Stimulated activated CD4-positive, alpha-beta T cell treated with anti-CD3 and anti-CD28 coated beads, Interleukin-12 subunit alpha, Interleukin-12 subunit beta, amount 100 ng/mL, for 48 hours (primary cell): ENCODE measurements at places on chromosomes 7 and 10.

- no peak for DNase-seq
Observed at GRCh38 chr7:46932306-46932675, 649.6 kb downstream of the TNS3 start.

DNA sequence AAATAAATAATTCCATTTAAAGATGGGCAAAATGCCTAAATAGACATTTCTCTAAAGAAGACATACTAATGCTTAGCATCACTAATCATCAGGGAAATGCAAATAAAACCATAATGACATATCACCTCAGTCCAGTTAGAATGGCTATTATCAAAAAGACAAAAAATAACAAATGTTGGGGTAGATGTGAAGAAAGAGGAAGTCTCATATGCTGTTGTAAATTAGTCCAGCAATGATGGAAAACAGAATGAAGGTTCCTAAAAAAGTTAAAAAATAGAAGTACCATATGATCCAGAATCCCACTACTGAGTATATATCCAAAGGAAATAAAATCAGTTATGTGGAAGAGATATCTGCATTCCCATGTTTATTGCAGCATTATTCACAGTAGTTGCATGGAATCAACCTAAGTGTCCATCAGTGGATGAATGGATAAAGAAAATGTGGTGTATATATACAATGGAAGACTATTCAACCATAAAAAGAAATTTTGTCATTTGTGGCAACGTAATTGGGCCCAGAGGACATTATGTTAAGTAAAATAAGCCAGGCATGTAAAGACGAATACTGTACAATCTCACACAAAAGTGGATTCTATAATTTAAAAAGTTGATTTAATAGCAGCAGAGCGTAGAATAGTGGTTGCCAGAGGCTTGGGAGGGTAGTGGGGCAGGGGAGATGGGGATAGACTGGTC lies 52.0 kb downstream of the TCAF1 start:
- DNase-seq, result no peak

GRCh38 chr7:36305648-36306047 lies 84.0 kb upstream of the ANLN start:
- DNase-seq, result no peak

- DNase-seq, result no peak
Observed at GRCh38 chr7:11171569-11172192, 198.0 kb downstream of the PHF14 start.

DNA sequence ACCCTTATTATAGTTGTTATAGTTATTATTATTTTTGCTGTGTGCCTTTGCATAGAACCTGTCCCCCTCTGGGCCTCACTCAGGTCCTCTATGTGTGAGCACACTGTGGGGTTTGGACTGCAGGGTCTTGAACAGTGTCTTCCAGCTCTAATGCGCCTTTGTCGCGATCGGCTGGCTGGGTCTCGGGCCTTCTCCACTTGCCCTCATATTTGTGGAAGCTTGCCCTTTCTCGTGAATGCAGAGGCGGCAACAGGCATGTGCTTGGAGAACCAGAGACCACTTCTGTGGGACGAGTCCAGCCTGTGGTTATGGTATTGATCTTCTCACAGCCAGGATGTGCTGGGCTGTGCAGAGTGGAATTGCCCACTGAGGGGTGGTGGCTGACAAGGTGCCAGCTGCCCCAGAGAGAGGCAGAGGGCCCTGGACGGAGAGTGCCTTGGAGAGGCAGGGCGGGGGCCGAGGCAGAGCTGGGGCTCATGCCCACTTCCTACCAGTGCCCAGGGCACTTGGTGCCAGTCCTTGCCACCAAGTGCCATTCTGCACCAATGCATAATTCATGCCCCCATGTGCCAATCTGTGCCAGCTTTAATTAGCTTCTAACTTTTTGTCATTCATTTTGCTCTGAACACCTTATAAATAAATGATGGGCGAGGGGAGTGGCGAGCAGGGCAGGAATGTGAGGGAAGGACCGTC lies 6.8 kb upstream of the CDH23 start:
- DNase-seq, result no peak

DNA sequence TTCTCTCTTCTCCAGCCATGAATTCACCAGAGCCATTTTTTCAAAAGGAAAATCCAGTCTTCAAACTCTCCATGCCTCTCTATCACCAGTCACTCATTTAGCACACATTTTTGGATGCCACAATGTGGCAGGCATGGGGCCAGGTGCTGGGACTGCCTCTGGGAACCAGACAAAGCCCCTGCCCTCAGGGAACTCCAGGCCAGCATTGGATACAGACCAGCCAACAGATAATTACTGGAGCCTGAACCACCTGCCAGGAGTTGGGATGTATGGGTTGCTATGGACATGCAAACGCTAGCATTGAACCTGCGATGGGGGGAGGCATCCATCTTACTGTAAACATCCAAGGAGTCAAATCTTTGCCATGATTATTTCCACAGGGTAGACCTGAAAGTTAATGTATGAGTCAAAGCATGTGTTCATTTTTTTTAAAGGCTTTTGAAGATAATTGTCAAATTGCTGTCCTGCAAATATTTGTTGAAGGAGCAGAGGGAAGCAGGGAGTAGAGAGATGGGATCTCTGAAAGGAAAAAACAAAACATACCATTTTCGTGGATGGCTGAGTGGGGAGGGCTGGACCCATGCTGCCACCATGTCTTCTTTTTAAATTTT lies 43.2 kb downstream of the SRRM3 start:
- no peak for DNase-seq

DNA sequence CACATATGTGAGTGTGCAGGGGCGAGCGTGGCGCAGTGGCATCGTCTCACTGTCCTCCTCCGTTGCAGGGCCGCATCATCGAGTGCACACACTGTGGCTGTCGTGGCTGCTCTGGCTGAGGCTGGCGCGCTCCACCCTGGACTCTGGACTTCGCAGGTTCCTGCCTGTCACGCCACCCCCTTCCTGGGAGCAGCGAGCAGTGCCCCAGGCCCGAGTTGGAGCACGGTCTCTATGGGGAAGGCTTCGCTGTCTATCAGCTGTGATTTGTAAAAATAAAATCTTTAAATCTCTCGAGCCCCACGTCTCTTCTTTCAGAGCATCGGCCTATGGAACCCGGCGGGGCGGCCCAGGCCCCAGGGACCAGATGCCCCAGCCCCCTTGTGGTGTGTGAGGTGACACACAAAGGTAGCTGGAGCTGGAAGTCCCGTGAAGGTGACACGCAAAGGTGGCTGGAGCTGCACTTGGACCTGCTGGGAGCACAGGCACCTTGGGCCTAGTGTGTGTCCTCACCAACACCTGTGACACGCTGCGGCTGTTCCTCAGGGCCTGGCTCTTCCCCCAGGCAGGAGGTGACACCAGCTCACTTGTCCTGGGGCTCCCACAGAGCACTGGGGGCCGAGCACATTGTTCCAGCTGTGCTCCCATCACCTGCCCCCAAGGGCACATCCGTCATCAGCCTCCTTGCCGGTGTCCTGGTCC lies 10.7 kb downstream of the BUD31 start:
- DNase-seq, result no peak

DNA sequence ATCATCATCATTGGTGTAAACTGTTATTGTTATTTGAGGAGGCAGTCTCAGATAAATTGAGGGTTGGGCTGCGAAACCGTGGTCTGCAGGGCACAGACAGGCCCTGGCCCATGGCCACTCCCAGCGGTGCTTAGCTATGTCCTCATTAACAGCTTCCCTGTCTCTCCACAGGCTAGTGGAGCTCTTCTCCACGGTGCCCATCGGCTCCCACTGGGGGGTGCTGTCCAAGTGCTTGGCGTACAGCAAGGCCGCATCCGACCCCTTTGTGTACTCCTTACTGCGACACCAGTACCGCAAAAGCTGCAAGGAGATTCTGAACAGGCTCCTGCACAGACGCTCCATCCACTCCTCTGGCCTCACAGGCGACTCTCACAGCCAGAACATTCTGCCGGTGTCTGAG lies 21.6 kb downstream of the GPR26 start:
- no peak for DNase-seq
